ENCODE measurements at places on chromosomes 7 and 10.

GRCh38 chr7:26013551-26014083 is 138.4 kb upstream of the NFE2L3 start:
- no peak for DNase-seq

DNA sequence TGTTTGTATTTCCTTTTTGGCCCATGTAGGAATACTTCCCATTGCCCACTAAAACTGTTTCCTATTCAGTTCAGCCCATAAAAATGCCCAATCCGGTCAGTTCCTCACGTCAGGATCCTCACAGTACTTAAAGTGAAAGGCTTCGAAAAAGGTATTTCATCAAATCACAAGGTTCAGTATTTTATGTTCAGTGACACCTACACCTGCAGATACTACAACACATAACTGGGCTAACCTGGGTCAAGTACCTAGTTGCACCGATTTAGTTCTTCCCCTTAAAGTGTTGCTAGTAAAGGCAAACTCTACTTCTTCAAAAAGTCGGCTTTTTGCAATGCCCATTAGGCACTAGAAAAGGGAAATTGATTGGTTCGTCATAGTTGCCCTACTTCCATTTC is 1.1 kb downstream of the SNX13 start:
- no peak for DNase-seq

GRCh38 chr10:77975086-77975666 is 48.6 kb upstream of the DLG5 start:
- DNase-seq = no peak

- no peak for DNase-seq
Observed at GRCh38 chr10:47261121-47261520, 38.9 kb upstream of the GDF10 start.

DNA sequence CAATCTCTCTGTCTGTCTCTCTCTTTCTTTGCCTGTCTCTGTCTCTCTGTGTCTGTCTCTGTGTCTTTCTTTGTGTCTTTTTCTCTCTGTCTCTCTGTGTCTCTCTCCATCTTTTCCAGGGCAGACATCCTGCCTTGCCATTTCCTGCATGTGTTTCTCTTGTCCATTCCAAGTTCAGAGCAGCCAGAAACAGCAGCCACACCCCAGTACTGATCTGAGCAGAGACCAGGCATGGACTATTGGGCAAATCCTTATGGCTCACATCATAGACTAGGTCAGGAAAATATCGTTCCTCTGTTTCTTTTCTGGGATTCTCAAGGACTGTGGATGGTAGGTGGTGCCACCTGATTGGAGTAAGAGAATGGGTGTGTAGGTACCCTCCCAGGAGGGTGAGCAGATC is 95.8 kb downstream of the RAMP3 start:
- DNase-seq = no peak

DNA sequence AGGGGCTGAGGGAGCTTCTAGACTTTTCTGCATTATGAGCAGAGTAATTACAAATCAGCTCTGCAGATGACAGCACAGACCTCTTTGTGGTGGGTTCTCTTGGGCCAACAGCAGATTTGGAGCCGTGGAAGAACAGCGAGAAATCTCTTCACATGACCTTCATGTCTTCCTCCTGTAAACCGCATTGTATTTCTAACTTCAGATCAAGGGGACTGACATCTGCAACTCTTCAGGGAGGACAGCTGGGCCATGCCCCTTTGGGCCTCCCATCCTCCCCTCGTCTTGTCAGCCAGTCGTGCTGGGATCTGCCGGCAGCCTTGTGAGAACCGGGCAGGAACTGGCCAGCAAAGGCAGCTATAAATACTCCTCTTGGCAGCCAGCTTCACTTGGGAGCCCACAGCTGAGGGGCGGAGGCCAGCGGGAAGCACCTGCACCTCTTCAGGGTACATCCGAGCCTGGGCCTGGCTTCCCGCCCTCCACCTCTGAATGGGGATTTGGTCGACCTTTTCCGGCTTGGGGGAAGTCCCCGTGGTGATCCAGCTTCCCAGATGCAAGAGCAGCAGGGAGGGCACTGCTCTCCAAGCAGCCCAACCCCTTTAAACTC is 54.7 kb downstream of the STEAP1B start:
- peak; percentile 89 for DNase-seq

- no peak for DNase-seq
Observed at GRCh38 chr10:91635401-91636400, 2.8 kb upstream of the PPP1R3C start.
